ENCODE measurements at places on chromosomes 7 and 10.

- DNase-seq: no peak
Measured at GRCh38 chr7:107035446-107035845, 9.1 kb upstream of the PRKAR2B start.

DNA sequence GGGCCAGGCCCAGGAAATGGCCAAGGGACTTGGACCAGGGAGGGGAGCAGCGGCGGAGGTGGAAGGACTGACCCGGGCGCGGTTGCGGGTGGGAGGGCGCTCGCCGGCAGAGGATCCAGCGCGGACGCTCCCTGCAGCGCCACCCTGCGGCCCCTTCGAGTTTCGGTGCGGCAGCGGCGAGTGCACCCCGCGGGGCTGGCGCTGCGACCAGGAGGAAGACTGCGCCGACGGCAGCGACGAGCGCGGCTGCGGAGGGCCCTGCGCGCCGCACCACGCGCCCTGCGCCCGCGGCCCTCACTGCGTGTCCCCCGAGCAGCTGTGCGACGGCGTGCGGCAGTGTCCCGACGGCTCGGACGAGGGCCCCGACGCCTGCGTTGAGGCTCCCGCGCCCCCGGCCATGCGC lies 16.8 kb upstream of the ZNF467 start:
- DNase-seq: peak; percentile 71

DNA sequence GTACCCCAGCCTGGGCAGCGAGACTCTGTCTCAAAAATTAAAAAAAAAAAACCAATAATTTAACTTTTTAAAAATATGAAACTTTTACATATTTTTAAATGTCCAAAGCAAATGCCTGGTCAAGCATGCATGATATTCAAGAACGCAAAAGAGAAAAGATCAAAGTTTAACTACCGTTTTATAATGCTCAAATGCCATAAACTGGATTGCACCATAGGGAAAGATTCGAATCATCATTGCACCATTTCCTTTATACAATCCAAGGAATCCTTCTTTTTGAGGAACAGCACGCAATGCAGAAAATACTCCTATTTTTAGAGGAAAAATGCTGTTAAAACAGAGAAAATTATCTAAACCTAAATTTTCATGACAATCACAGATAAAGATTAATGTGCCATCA lies 20.9 kb downstream of the SLC25A16 start:
- DNase-seq: no peak

DNA sequence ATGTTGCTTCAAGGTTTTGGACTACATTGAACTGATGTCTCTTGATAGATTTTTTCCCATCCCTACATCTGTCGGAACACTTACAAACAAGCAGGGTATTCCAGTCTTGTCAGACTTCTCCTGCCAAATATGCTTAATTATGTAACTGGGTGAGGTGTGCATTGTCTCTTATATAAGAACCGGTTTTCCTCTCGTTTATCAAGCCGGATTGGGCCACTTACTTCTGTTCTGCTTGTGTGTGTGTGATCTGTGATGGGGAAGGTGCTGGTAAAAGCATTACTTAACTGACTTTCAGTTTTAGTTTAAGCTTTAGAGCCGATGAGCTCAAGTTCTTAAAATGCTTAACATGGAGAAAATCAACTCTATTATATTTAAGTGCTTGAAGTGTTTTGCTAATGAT lies 57.9 kb downstream of the OTUD1 start:
- DNase-seq: no peak

GRCh38 chr10:75999001-75999400 lies 567.6 kb downstream of the LRMDA start:
- no peak for DNase-seq
